ENCODE measurements at places on chromosomes 6 and 20.

DNA sequence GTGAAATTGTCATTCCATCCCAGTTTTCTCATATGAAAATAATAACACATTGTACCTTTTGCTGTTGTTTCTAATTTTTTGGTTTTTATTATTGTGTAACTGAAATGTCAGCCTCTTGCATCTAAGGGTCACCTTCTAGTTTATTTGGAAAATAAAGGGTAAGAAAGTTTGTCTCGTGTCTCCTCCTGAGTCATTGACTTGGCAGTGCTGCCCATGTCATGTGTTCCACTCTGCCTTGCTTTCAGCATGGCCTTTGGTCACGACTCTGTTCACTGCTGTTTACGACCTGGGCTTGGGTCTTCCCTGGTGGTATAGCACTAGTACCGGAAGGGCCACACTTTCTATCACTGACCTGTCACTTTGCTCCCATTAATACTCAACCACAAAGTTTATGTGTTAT lies 171.4 kb upstream of the RSPO3 start:
- no peak for DNase-seq

DNA sequence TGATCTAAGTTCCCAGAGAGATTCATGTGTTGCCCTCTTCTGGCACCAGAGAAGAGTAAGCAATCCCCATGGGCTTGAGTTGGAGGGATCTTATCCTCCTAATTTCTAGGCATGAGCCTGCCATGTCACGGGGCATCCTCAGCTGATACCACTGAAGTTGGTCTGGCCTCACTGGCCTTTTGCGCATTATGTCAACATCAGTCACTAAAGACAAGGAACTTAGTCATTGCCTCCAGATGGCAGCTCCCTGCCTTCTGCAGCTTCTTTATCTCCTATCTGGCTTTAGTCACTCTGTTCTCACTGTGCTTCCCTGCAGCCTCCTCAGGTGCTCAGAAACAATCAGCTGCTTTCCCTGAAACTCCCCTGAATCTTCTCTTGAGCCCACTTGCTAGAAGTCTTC lies 312.2 kb downstream of the ADGRG6 start:
- no peak for DNase-seq

DNA sequence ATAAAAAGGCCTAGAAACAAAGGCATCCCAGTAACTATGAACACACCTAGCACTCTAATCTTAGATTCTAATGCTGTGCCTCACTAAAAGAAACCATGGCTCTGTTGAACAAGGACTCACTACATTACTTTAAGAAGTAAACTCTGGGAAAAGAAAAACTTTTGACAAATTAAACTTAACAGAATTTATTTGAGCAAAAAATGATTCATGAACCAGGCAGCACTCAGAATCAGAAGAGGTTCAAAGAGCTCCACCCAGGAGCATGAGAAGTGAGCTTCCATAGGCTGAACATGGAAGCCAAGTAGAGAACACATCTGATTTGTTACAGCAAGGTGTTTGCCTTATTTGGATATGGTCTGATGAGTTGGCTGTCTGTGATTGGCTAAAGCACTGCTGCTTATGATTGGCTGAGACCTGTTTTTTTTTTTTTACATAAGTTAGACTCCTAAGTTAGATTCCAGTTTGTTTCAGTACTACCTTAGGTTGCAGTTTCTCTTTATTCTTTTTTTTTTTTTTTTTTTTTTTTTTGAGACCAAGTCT lies 343.6 kb upstream of the SASH1 start:
- DNase-seq = no peak

GRCh38 chr6:88141561-88142296 lies 24.4 kb downstream of the CNR1 start:
- no peak for DNase-seq

- DNase-seq = no peak
Observed at GRCh38 chr6:52909531-52909930, at the start of gene GSTA3. GSTA3 (minus strand) TSS chr6:52909698; CDS start chr6:52905834, 3,864 bp downstream.

GRCh38 chr6:134436281-134436815 lies 118.4 kb upstream of the SGK1 start:
- DNase-seq = peak; percentile 21
